ENCODE measurements at places on chromosomes 2 and 18.

DNA sequence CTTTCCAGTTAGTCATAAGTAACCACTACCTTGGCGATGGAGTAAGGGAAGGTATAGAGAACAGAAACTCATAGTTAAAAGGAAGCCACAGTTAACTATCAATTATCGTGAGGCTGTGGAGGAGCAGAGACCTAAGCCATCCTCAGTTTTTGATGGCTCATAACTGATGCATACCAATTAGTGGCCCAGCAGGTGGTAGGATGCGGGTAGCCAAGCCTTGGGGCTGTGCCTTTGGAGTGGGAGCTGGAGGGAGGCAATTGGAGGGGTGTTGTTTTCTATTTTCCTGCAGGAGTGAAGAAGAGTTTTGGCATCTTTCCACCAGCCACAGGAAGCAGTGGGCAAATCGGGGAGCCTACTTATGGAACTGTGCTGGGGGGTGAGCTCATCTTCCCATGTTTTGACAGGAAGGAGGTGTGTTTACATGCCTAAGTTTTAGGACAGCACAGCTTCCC lies 194.8 kb downstream of the TPGS2 start:
- DNase-seq, result no peak

GRCh38 chr2:174971868-174972781 lies 33.1 kb downstream of the CHN1 start:
- no peak for DNase-seq

DNA sequence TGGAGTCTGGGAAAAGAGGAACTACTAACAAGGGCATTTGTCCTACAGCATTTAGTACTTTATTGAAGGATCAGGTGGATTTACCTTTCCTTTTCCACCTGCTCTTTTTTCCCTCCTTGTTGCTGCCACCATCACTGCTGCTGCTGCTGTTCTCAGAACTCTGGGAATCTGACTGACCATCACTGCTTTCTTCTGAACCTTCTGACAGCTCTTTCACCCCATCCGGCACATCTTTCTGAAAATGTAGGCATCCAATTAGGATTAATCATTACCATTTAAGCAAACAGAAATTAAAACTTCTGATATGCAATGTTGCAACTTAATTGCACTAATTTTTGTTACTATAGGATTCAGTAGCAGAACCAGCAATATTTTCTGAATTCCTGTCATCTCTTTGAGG lies 79.0 kb downstream of the ASXL2 start:
- no peak for DNase-seq

DNA sequence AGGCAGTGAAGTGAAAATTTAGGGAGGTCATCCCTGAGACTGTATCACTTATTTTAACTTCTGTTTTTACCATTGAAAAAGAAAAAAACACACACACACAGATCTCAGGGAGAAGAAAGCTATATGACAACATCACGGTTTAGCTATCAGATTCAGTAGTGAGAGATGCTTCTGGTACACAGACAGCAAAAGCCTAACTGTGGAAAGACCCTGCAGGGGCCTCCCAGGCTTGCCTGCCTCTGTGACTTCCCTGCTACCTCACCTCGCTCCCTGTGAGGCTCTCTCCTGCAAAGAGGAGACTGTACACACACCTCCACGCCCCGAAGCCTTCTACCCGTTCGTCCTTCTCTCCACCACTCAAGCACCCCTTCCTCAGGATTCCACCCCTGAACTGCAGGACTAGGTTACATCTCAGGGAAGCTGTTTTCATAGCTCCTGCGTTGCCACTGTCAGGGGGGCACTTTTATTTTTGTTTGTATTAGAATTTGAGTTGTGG lies 86.3 kb downstream of the EPB41L3 start:
- no peak for DNase-seq

All from GM19239 (cell line).